Occipital lobe (tissue), 3 donors: ENCODE measurements at places on chromosomes 1 and 21. TPM values are rescaled to one million over a fixed set of nuclear protein-coding genes. Genes with fewer than 3 reads are reported as not detected.

GRCh38 chr1:164702664-164703063 is 143.7 kb downstream of the PBX1 start:
- DNase-seq = no peak

GRCh38 chr1:50038237-50038809 is 14.6 kb upstream of the AGBL4 start:
- DNase-seq = no peak

Gene ALDH9A1
- 63.2 TPM for total RNA-seq

DNA sequence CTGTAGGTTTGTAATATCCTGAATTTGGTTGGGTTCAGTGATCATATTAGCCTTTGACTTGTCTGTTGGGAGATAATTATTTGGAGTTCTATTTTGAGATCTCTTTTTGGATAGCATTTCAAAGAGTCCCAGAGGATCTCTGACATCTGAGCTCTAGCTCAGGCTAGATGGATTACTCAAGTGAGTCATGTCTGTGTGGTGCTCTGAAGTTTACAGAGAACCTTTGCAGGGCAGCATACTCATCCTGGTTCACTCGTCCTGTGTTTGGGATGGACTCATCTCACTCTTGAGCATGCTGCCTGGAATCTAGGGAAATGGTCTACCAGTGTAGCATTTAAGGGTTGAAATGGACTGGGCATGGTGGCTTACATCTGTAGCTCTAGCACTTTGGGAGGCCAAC is 29.4 kb upstream of the BMP8A start:
- no peak for DNase-seq

Gene SELE
- 0.94 TPM for total RNA-seq

DNA sequence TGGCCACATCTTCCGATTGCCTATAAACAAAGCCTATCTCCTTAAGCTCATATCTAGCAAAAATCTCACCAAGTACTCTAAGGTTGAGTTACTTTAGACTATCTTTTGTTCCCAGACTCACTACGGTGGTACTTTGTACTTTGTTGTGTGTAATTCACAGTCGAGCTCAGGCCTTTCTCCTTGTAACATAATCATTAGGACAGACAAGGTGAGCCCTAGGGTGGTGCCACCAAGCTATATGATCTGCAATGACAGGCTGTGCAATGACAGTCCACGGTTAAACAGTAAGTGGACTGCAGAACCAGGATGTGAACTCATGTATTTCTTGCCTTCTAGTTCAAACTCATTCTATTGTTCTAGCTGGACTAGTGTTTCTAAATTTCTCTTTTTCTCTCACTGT is 132.2 kb downstream of the UBE2U start:
- no peak for DNase-seq

DNA sequence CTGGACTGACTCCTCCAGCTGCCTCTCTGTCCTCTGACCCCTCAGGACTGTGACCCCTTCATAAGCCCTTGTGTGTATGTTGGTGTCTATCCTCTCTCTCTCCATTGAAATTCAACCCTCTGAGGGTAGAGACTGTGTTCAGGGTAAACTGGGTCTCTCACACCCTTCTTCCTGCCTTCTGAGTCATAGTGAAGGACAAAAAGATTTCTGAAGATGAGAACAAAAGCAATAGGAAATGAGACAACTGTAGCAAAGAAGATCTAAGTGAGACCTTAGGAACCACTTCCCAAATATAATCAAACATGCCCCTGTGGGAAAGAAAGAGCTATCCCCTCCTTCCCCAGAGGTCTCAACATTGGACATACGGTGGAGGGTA is 16.9 kb downstream of the NUAK2 start:
- no peak for DNase-seq

- DNase-seq = no peak
Measured at GRCh38 chr21:32336711-32337110, 38.1 kb downstream of the MRAP start.

Gene ERICH3
- total RNA-seq = 16.7 TPM

DNA sequence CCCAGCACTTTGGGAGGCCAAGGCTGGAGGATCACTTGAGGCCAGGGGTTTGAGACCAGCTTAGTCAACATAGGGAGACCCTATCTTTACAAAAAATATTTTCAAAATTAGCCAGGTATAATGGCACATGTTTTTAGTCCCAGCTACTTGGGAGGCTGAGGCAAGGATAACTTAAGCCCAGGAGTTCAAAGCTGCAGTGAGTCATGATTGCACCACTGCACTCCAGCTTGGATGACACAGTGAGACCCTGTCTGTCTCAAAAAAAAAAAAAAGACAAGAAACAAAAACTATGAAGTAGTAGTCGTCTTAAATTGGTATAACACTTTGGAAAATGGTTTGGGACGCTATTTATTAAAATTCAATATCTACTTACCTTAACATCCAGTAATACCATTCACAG is 7.7 kb downstream of the AIM2 start:
- no peak for DNase-seq

DNA sequence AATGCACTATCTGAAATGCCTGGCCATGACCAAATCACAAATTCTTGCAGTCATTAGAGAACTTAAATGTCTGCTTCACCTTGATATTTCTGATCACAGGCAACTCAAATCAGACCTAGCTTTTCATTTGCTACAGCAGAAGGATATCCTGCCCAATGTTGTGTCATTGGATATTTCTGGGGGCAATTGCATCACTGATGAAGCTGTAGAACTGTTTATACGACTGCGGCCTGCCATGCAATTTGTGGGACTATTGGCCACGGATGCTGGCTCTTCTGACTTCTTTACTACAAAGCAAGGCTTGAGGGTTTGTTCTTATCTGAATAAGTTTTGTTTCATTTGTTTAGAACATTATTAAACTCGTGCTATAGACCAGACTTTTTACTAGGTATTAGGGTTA is 14.9 kb downstream of the ZYG11A start:
- no peak for DNase-seq

DNA sequence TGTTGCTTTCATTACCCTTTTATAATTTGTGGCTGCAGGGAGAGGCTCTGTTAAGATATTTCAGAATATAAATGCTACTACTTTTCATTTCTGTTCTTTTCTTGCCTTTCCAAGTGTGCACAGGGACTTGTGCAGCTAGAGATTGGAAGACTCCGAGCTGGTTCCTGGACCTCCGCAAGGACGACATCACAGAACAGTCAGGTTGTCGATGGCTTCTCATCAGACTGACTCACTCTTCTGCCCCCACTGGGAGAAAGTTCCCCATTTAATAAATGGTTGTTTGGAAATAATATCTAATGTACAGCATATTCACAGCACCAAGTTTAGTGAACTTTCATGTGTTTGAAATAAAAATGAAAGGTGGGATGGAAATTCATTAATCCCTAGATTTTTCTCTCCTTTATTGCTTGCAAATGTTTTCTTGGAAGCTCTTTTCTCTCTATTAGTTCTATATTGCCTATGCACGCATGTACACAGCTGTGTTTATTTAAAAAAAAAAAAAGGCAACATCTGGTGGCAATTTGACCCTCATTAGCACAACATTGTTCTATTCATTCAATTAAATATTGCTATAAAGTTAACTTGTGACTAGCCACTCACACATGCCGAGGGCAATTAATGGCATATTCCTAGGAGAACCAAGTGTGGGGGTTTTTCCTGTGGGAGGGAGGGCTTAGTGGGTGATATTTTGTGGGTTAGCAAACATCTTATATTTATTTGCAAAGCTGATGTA is 77.5 kb upstream of the L1TD1 start:
- no peak for DNase-seq

DNA sequence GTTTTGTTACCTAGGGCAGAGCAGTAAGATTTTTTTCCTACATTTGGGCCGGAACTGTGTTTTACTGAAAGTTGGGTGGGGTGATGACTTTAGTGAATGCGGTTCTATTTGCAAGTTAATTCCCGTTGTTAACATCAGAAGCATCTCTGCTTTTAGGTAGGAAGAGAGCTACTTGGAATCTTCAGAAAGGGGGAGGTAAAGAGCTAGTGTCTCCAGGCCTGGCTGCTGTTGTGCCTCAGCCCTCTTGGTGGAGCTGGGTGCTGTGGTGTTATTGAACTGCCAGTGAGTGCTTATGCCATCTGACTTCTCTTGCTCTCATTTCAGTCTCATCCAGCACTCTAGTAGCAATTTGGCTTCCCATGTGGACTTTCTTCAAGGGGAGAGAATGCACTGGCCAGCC is 3.4 kb downstream of the KDM4A start:
- no peak for DNase-seq

- no peak for DNase-seq
Measured at GRCh38 chr1:20840731-20841130, 53.6 kb upstream of the HP1BP3 start.

Gene CR2
- total RNA-seq = not detected

DNA sequence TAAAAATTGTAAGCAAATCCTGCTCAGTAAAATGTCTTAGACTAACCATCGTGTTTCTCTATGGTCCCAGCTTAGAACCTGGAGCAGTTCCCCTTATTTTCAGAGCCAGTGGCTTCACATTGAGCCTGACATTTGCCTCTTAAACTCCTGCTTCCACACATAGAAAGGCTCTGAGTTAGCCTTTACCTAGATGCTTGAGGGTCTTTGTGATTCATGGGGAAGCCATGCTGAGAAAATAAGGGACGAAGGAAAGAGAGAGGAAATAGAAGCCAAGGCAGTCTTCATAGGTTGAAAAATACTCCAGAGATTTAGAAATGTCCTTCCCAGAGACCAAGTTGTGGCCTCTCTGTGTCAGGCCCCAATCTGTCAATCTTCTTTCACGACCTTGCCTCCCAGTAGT is 16.1 kb upstream of the RBBP5 start:
- no peak for DNase-seq

GRCh38 chr1:175750366-175751071 is 7.1 kb upstream of the TNR start:
- DNase-seq = peak; percentile 74

DNA sequence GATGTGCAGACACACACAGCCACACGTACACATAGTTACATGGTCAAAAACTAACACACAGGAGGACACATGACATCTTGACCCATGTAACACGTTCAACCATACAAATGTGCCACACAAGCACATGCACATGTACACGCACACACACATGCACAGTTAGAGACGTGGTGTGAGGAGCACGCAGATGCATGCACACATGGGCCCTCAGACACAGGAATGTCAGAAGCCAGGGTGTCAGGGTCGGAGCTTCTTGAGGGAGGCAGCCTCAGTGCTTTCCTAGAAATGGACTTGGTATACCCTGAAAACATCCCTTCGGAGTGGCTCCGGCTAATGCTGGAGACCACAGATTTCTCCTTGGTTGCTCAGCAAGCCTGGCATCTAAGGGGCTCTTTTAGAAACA is 114.3 kb downstream of the DMRTB1 start:
- no peak for DNase-seq

- DNase-seq = no peak
Measured at GRCh38 chr1:155002464-155003226, at the start of gene ZBTB7B. ZBTB7B (plus strand) TSS chr1:155002802; CDS start chr1:155014661, 11,859 bp downstream.

DNA sequence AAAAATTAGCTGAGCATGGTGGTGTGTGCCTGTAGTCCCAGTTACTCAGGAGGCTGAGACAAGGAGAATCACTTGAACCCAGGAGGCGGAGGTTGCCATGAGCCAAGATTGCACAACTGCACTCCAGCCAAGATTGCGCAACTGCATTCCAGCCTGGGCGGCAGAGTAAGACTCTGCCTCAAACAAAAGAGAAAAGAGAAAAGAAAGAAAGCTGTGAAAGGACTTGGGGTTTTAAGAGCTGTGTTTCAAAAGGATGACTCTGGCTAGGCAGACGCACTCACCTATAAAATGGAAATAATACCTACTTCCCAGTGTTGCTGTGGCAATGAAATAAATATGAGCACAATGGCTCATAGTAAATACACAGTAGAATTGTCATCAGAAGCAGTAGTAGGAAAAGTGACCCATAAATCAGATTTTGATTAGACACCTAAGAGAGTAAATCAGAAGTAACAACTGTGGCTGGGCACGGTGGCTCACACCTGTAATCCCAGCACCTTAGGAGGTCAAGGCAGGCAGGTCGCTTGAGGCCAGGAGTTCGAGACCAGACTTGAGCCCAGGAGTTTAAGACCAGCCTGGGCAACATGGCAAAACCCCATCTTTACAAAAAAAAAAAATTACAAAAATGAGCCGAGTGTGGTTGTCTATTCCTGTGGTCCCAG is 45.9 kb upstream of the PUM1 start:
- no peak for DNase-seq

Gene DENND1B
- total RNA-seq = 65.2 TPM

DNA sequence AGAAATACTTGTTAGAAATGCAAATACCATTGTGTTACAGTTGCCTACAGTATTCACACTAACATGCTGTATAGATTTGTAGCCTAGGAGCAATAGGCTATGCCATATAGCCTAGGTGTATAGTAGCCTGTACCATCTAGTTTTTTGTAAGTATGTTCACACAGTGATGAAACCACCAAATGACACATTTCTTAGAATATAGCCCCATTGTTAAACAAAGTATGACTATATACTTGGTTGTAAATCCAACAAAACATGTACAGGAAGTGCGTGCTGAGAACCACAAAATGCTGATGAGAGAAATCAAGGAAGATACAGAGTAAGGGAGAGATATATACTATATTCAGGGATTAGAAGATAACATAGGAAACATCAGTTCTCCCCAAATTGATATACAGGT is 92.2 kb downstream of the POU2F1 start:
- DNase-seq = no peak

DNA sequence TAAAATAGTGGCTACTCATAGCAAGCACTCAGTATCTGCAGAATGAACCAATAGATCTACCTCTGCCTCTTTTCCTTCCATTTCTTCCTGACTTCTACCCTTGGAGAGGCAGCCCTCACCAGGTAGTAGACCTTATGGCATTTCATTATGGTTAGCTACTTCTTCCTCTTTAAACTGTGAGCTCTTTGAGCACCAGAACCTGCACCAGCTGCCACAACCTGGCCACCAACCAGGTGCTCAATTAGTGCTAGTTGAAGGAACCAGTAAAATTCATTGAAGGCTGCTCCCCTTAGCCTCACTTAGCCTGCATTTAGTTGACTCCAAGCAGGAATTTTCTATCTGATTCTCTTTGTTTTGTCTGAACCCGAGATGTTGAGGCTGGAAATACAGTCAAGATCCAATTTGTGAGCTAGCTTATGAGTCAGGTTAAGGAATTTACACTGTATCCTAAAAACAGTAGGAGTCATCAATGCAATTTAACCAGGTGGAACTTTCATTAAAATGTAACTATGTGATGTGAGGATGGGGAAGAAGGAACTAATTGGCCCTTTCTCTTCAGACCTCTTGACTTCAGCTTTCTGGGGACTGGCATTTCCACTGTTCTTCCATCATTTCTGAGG is 81.5 kb upstream of the UBE2U start:
- DNase-seq = no peak

DNA sequence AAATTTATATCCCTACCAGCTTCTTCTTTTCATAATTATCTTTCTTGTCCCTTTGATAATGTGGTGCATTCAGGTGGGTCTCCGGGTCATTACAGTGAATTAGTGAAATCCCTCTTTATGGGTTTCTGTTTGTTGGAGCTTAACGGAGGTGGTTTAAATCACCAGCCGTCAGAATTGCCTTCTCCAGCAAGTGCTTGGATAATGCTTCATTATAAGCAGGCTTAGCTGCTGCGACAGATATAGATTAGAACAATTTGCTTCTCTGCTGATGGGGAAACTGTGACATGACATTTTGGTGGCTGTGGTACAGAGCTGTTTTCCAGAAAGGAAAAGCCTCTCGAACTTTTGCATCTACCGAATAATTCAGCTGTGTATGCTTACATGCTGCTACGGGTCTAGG is 56.9 kb downstream of the KAZN start:
- DNase-seq = no peak

GRCh38 chr1:48695161-48695560 is 81.5 kb downstream of the BEND5 start:
- DNase-seq = no peak

GRCh38 chr1:47513393-47513792 is 75.5 kb downstream of the FOXD2 start:
- DNase-seq = no peak

Gene GPR153
- total RNA-seq = 25.3 TPM
